Cortex of kidney (tissue), 1 donor: ENCODE measurements at places on chromosomes 7 and 10.

DNA sequence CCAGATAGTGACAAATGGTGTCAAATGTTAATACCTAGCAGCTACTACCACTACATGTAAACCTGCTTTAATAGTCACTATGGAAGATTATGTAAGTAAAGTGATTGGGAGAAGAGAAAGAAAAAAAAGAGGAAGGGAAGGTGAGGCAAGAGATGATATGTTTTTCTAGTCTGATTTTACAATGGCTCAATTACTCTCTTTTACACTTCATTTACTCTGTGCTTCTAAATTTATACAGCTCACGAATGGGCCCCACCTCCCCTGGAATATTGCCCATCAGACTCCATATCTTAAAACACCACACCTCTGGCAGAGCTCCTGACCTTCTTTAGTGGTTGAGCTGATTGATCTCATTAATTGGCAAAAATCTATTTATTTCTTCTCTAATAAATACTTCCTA, 28.0 kb upstream of the IKZF1 start:
- DNase-seq = no peak

GRCh38 chr10:87615856-87616255, 43.8 kb upstream of the PAPSS2 start:
- DNase-seq = no peak

DNA sequence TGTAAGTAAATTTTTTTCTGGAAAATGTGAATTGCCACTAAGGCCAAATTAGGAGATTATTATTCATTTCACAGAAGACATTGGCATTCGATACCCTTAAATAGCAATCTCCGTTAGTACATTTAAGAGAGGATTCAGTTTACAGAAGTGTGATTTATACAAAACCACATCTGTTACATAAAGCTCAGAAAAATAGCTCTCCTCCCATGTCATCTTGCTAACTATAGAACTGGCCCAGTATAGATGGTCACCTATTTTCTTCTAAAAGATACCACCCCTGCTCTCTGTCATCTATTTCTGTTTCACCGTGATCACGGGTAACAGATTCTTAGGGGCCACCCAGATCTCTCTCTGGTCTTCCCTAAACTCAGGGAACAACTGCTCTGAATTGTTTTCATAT, 119.1 kb downstream of the HIP1 start:
- no peak for DNase-seq

- DNase-seq = no peak
Observed at GRCh38 chr10:126110489-126111180, 214.3 kb downstream of the FANK1 start.

- DNase-seq = no peak
Observed at GRCh38 chr10:89360157-89360556, 17.7 kb upstream of the IFIT1B start.

DNA sequence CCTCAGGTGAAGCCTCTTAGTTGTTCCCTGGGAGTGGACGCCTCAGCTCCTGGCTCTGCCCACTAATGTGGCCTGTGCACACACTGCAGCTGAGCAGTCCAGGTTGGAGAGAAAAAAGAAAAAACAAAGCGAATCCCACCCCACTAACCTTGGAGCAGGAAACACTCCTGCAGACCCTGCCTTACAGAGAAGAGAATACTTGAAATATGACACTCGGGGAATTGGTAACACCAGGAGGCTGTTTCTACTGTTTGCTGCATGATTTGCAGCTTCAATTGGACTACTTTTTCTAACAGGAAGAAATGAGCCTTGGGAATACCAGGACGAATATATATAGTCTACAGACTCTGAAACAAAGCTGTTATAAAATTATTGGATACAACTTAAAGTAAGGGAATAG, 22.2 kb downstream of the CDHR3 start:
- no peak for DNase-seq

- DNase-seq = no peak
Observed at GRCh38 chr7:20331910-20332813, 1.5 kb downstream of the ITGB8 start.

GRCh38 chr10:48838834-48839233, 100.8 kb downstream of the LRRC18 start:
- DNase-seq = no peak

DNA sequence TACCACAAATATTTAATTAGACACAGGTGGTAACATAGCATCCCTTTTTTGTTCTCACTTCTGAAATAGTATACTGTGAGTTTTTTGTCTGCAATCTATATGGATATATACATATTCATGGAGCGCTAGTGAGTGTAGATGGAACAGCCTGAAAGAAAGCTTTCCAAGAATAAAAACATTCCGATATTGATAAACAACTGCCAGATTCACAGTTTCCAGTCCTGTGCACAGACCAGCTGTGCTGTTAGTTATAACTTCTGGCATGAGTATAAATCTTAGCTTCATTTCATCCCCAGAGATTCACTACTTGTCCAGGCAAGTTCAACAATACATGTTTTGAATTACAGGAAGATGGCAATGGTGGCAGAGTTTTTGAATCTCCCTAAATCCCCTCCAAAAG, 467.1 kb upstream of the STEAP1 start:
- DNase-seq = no peak

- no peak for DNase-seq
Observed at GRCh38 chr10:104127411-104127810, 5.4 kb downstream of the SFR1 start.

DNA sequence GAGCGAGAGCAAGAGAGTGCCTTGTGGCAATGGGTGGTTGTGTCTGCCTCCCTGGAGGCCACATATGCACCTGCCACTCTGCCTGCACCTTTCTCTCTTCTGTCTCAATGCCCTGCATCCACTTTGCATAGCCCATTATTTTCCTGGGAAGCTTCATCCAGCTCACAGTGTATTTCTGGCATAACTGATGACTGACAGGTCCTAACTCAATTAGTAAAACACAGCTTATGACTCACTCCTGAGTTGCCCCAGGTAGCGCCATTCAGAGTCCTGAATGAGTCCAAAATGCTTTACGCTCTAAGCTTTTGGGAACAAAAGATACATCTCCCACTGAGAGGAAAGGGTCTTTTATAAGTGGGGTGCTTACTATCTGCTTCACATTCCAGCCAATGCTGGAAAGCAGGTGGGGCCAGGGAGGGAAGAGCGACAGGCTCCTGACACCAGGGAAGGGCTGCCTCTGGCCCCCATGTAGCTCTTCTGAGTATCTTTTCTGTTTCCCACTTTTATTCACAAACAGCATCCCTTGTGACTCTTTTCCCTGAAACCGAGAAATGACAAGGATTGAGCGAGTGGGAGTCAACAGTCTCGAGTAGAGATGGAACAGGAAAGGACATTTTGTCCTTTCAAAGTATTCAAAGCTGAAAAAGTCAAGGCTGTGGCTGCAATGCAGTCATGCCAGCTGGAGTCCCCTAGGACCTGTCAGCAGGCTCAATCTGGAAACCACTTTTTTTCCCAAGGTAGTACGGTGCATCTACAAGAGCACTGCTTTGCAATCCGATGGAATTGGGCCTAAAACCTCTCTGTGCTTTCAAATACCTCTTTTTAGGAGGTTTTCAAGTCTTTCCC, 479.3 kb upstream of the PODXL start:
- no peak for DNase-seq

- DNase-seq = no peak
Observed at GRCh38 chr10:92702301-92702916, 12.7 kb downstream of the HHEX start.

DNA sequence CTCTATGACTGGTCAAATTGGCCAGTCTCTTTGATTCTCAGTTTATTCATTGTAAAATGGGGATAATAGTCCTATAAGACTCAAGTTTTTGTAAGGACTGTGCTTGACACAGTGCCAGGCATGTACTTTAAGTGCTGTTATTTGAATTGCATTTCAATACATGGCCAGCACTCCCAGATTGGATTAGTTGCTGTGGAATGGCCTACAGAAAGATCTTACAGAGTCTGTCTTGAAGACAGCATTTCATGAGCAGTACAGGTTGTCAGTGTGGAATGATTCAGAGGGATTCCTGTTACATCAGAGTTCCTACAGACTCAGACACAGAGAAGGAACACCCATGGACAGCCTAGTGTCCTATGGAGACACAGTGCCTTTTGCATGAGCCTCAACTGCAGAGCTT, 238.1 kb upstream of the BMPER start:
- DNase-seq = no peak

GRCh38 chr7:1844336-1844950, 174.4 kb downstream of the ELFN1 start:
- no peak for DNase-seq

GRCh38 chr10:126898460-126898859, 6.8 kb upstream of the DOCK1 start:
- no peak for DNase-seq

DNA sequence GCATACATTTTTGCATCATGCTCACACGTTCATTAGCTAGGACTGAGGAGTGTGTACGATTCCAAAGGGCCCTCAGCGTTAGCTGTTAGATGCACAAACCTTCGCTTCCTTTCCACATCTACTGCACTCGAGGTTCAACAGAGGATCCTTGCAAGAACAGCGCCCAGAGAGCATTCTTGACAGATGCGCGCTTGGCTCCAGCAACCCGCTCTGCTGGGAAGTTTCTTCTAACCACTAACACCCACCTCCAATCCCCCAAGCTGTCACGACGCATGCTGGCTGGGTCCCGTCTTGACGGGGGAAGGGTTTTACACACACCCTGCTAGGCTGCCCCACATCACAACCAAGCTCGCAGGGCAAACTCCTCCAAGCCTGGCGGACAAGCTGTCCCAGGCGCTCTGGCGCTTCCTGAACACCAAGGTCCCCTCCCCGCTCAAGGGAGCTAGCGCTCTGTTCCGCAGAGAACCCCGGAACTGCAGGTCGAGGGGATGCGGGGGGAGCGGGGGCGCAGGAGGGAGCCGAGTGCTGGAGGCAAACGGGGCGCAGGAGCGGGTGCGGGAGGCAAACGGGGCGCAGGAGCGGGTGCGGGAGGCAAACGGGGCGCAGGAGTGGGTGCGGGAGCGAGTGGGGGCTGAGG, 653 bp upstream of the ADRB1 start:
- DNase-seq = no peak

GRCh38 chr10:102010961-102011360, 45.0 kb downstream of the ARMH3 start:
- DNase-seq = no peak

GRCh38 chr7:116715077-116715476, 43.1 kb downstream of the MET start:
- no peak for DNase-seq

DNA sequence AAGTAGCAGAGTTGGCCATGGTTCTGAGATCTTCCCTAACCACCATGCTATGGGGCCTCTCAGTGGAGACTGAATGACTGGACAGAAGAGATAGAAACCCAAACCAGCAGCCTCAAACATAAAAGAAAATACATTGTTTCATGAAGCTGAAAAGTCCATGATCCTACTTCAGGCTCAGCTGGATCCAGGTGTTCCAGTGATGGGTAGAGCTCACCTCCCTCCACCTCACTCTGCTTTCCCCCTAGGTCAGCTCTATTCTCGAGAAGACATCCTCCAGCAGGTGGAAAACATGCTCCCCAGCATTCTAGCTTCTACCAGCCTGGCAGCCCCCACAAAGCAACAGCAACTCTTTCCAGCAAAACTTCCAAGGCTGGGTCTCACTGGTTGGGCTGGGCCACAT, 132.1 kb downstream of the OAT start:
- DNase-seq = no peak

DNA sequence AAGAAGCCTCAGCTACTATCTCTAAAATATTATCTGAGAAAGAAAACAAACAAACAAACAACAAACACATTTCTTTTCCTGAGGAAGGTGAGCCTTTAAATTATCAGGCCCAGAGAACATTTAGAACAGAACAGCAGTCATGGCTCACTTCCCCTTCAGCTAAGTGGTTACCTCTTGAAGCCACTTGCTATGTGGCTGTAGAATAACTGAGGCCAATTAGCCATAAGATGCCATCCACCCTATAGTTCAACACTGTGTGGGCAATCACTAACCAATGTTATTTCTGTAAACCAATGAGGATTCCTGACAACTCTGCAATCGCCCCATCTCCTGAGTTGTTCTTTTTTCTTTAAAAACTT, 3.7 kb upstream of the UPP1 start:
- DNase-seq = no peak
